ENCODE measurements at places on chromosomes 5 and 9.
A peak's percentile ranks its signal among the peaks of the same experiment; 100 is the strongest.

DNA sequence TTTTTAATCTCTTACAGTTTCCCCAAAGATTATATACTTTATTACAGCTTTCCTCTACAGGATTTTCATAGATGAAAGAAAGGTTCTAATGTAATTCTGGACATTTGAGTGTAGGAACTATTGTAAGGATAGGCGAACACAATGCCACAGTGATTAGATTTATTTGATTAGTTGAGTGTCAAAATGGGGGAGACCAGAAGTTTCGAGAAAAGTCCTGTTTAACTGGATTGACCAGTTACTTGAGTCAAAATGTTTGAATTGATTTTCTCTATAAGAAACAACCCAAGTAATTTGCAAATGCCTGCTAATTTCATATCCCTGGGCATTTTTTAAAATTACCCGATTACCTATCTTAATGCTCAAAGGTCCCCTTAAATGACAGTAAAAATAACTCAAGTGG is 50.6 kb downstream of the SMARCA2 start:
- DNase-seq, result no peak

- DNase-seq, result no peak
Measured at GRCh38 chr5:61532983-61533382, 200.9 kb downstream of the ZSWIM6 start.

GRCh38 chr5:2751592-2752021 is at the start of gene IRX2:
TSS of gene IRX2 (minus strand) at chr5:2751677. CDS start at chr5:2751413, 264 bp downstream.
- peak; percentile 87 for DNase-seq

- DNase-seq, result no peak
Measured at GRCh38 chr5:138585157-138585556, 10.0 kb upstream of the HSPA9 start.

DNA sequence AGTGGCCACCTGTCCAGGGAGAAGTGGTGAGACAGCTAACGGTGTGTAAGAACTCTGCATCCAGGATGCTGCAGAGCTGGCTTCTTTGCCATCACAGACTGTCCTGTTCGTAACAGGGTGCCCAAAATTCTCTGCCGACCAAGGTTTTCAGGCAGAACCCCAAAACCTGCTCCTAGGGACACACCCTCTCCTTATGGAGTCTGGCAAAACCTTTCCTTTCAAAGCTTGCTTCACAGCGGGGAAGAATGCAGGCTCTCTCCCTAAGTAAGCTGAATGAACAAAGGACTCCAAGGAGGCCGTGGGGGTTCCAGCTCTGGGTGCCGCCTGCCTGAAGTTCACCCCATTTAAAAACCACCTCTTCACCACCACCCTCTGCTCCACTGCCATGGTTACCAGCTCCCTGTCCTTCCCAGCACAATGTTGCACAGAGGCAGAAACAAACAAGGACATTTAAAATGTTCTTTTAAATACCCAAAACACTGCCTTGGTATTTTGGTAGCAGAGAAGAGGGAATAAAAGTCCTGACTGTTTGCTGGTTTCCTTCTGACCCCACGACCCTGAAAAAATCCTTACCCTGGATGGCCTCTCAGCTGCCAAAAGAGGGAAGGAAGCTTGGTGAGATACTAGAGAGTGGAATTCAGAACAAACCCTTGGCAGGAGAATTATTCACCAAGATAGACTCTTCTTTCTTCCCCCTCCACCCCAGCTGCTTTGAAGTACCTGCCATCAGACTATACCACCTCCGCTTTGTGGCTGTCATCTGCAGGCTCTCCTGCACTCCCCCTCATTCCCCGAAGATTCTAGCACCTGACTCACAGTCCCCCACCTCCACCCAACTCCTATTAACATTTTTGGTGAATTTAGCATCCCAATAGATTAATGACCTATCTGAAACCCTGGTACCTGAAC is 7.1 kb upstream of the KLF9 start:
- DNase-seq, result no peak

GRCh38 chr5:157088342-157088990 is 20.4 kb downstream of the HAVCR2 start:
- DNase-seq, result no peak

DNA sequence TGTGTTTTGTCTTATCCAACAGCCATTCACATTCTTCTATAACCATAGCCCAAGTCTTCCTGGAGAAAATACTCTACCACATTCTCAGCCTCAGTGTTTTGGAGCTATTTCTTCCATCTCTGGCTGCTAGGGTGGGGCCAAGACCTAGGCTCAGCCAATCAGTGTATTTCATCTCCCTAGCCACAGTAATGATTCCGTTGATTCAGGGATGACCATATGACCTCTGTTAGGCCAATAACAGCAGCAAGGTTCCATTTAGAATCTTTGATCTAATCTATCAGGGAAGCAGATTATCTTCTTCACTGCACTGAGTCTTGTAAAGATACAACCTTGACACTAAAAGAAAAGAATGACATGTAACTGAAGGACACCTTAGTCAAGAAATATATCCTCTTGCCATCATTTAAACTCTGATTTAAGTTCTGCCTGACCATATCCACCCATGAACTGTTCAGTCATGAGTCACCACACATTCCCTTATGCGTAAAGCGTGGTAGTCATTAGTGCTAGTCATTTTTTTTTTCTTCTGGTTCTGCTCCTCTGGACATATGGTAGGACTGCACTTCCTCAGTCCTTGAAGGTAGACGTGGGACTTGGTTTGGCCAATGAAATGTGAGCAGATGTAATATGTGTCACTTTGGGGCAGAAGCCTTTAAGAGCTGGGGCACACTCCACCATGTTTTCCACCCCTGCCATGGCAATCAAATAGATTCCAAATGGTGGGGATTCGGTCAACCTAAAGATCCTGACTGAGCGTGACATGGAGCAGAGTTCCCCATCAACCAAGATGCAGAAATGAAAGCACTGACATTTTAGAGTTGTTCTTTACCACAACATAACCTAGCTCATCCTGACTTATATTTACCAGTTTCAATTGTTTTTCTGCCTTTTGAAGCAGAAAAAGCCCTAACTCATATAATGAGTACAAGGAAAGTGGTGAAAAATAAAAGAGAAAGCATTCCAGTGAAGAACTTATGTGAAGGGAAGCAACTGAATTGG is 12.7 kb upstream of the PRELID2 start:
- no peak for DNase-seq

- DNase-seq, result peak; percentile 44
Measured at GRCh38 chr9:123472862-123473614, 117.0 kb downstream of the CRB2 start.

DNA sequence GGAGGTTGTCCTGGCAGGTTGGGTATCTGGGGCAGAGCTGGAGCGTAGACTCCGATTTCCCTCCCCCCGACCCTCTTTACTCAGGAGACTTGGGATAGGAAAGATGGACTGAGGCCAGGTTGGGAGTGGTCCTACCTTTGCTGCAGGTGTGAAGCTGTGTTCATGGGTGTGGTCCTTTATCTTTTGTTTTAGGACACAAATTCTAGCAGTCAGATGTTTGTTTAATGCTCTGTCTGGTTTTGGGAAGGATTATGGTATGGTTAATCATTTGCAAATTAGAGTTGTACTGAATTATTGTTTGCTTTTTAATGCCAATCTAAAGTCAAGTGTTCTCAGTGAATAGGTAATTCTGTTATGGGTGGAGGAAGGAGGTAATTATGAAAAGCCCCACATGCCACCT is 14.1 kb upstream of the FAM120AOS start:
- DNase-seq, result no peak

- peak; percentile 67 for DNase-seq
Measured at GRCh38 chr5:34686762-34687268, 30.7 kb downstream of the RAI14 start.

GRCh38 chr5:128146671-128147070 is 63.1 kb downstream of the SLC12A2 start:
- no peak for DNase-seq

DNA sequence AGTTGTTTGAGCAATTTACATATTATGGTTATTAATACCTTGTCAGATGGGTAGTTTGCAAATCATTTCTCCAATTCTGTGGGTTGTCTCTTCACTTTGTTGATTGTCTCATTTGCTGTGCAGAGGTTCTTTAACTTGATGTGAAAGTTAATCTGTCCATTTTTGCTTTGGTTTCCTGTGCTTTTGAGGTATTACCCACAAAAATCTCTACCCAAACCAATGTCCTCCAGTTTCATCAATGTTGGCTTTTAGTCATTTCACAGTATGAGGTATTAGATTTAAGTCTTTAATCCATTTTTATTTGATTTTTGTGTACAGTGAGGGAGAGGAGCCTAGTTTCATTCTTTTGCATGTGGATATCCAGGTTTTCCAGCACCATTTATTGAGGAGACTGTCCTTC is 82.4 kb downstream of the MRPS30 start:
- DNase-seq, result no peak

- peak; percentile 90 for DNase-seq
Measured at GRCh38 chr9:129610473-129611306, 10.2 kb downstream of the C9orf50 start.

GRCh38 chr9:130785053-130785452 is 50.0 kb upstream of the ABL1 start:
- peak; percentile 29 for DNase-seq

- no peak for DNase-seq
Measured at GRCh38 chr5:180173875-180174586, 35.0 kb downstream of the RASGEF1C start.

DNA sequence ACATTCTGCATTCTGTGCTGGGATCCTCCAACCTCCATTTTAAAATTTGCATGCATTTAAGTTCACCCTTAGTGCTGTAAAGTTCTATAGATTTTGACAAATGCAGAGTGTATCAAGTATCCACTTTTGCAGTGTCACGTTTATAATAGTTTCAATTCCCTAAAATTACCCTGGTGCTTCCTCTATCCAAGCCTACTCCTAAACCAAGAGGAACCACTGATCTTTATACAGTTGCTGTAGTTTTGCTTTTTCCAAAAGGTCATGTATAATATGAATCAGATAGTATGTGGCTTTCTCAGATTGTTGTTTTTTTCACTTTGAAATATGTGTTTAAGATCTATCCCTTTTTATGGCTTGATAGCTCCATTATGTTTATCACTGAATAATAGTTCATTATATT is 468.4 kb upstream of the CDH6 start:
- DNase-seq, result no peak

GRCh38 chr5:5387777-5388176 is 34.7 kb upstream of the ICE1 start:
- no peak for DNase-seq

DNA sequence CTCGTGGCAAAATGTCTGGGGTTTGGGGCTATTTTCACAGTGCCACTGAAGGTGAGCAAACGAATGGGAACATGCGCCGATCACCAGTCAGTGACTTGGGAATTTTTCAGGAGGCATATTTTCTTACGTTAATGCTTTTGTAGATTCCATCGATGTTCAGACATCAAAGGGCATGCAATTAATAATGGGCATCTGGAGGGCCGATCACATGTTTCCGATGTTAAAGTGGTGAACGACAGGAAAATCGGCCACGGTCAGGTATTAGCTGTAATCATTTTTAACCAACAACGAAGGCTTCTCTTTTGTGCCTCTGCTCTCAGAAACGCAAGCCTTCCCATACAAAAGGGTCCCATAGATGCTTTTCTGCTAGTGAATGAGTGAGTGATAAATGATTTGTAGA is 155.0 kb upstream of the PITX1 start:
- DNase-seq, result no peak

GRCh38 chr5:52177193-52177592 is 610.5 kb upstream of the ITGA1 start:
- no peak for DNase-seq

- DNase-seq, result no peak
Measured at GRCh38 chr5:137605411-137605810, 106.3 kb upstream of the SPOCK1 start.

DNA sequence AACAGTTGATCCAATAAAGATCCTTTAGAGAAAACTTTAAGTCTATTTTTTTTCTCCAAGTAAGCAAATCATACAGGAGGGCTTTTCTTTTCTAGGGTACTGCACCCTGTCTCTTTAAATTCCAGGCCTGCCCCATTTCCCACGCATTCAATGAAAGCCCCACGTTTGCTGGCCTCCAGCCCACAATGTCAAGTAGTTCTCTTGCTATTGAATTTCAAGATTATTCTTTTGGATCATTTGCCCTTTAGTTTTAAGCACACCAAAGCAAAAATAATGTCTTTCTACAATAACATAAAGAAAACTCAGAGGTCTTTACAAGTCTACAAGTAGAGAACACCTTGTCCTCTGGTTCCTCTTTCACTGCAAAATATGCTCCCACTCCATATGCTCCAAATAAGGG is 15.6 kb downstream of the MLLT3 start:
- DNase-seq, result peak; percentile 51

DNA sequence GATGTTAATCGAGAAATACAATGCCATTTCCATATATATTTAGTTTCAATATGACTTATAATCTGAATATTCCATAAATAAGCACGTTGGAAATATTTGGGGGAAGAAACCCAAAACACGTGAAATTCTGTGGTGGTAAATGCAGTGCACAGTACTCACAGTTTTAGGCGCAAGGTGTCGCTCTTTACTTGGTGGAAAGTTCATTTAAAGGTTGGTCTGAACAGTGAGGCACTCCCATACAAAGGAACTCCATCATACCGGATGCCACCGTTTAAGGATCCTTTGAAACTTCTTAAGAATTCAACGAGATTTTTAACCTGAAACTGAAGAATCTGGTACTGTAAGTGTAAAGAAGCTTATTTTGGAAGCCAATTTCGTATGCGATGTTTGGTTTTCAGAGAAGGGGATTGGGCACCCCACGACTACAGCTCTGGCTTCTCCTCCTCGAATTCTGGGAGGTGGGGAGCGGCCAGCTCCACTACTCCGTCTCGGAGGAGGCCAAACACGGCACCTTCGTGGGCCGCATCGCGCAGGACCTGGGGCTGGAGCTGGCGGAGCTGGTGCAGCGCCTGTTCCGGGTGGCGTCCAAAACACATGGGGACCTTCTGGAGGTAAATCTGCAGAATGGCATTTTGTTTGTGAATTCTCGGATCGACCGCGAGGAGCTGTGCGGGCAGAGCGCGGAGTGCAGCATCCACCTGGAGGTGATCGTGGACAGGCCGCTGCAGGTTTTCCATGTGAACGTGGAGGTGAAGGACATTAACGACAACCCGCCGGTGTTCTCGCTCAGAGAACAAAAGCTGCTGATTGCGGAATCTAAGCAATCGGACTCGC is at the start of gene PCDHA11:
PCDHA11 (plus strand) TSS at position 237 of the 834 bp plus-strand sequence; CDS start at position 384, 147 bp downstream.
- no peak for DNase-seq

GRCh38 chr5:74503-75109 is 17.4 kb upstream of the PLEKHG4B start:
- DNase-seq, result no peak

- peak; percentile 72 for DNase-seq
Measured at GRCh38 chr5:10333154-10334006, 20.1 kb upstream of the MARCHF6 start.

DNA sequence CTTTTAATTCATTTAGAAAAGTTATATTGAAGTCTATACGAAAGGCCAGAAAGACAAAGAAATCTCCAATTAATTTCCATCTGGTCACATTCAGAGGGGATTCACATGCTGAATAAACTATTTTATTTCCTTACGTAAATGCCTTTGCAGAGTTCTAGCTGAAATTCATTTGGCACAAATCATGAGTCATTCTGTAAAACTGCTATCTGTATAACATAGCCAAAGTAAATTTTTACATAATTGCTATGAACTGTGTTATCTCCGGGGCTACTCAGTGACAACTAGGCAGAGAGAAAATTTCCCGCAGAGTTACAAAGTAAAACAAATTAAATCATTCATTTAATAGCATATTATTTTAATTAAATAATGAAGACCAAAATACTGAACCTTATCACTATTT is 463.2 kb upstream of the ADAMTS16 start:
- DNase-seq, result no peak

All from left ventricle myocardium superior (tissue), 1 donor.